NCI-H446 (cell line): ENCODE measurements at places on chromosomes 6 and 20.

DNA sequence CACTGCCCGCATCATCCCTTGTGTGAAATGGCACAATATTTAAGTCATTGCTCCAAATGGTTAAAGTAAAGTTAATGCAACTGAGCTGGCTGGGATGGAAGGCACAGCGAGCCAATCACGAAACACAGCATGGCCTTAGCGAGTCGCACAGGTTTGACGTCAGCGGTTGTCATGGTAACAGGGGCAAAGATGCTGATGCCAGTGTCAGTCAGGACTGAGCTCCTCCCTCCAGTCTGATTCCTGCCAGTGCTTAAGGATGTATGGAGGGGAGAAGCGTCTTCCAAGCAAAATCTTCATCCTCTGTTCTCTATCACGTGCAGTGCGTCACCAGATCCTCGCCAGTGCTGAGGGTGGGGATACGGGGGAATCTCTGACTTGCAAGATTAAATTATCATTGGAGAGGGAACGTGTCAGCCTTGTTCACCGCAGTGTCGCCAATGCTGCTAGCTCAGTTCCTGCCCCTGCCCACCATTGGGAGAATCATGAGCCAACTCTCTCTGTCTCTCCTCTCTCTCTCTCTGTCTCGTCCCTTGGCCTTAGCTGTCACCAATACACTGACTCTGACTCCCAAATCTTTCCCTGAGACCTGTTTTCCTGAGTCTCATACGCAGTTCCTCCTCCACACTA lies 24.5 kb downstream of the TSPYL4 start:
- peak; percentile 8 for DNase-seq

GRCh38 chr6:165647041-165647440 lies 16.0 kb downstream of the PDE10A start:
- no peak for DNase-seq

GRCh38 chr6:159649441-159649840 lies 43.6 kb downstream of the SOD2 start:
- no peak for DNase-seq

GRCh38 chr6:160871320-160871719 lies 120.2 kb upstream of the MAP3K4 start:
- DNase-seq, result no peak

GRCh38 chr20:63496596-63497120 lies 2.2 kb downstream of the EEF1A2 start:
- DNase-seq, result no peak

GRCh38 chr6:161188547-161189465 lies 85.1 kb downstream of the AGPAT4 start:
- DNase-seq, result no peak

- no peak for DNase-seq
Measured at GRCh38 chr6:57283911-57284455, 33.4 kb upstream of the PRIM2 start.

DNA sequence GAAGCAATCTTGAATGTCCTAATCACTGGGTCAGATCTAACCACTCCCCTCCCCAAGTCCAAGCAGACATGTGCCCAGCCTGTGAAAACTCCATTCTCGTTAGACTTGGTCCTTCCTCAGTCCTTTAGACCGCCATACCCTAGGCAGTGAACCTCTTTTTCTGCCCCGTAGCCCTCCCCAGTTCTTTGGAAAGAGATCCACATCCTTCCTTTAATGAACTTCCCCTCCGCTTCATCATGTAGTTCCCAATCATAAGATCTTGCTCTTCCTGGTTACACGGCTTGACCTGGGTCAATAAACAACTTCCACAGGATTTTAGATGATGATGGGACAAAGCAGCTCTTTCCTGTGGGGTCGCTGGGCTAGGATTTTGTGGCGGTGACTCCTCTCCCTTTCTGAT lies 9.6 kb downstream of the AHCY start:
- DNase-seq, result no peak

DNA sequence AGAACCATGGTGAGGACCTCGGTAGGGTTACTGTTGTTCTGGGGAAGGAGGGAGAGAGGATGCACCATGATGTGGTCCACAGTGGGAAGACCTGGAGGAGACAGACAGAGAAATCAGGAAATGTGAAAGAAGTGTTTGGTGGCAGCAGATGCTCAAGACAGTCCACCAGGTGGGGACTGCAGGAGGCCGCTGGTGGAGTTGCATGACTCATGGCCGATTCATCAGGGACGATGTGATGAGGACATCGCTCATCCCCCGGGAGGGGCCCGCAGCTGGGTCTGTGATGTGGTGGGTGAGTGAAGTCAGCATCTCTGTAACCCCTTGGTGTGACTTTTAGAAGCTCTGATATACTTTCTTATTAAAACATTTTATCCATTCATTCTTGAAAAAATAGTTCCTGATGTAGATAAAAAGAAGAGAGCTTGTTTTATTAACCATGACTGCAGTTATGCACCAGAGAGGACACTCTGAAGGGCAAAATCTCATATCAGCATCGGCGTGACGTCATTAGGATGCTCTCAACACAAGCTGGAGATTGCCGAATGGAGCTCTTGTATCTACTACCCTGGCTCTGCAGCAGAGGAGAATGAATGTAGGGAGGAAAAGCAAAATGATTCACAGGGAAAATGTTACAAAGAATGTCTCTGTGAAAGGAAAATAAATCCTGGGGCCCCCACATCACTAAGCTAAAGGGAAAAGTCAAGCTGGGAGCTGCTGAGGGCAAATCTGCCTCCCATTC lies 71.2 kb downstream of the RAMACL start:
- no peak for DNase-seq

GRCh38 chr6:146950351-146950835 lies 253.8 kb upstream of the STXBP5 start:
- no peak for DNase-seq

- no peak for DNase-seq
Measured at GRCh38 chr6:36688063-36688738, 9.4 kb upstream of the RAB44 start.

- no peak for DNase-seq
Measured at GRCh38 chr6:12291839-12292604, 1.9 kb downstream of the EDN1 start.

- no peak for DNase-seq
Measured at GRCh38 chr6:40022867-40023266, 88.6 kb upstream of the MOCS1 start.

DNA sequence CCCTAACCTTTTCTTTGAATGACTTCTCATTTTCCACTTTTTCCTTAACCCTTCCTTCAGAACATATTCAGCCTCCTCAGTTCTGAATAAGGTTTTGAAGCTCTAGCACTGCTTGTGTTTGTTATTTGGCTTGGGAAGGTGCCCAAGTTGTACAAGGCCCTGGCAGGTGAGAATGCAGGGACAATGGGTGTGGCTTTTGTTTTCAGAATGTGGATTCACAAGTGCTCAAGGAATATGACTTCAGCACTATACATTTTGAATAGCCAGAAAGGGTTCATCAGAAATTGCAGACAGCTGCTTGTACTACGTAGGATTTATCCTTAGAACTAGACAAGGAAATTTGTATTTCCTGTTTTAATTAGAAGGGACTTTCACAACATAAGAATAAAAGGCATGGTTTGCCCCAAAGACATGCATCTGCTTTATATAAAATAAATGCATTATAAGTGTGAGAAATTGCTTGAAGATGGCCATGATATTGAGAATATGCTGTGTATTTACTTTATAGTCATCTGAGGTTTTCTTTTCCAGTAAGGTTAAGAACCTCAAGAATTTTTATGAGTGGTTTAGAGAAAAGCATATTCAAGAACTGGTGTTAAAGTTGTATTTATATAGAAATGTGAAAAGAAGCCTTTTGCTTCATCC lies 29.3 kb upstream of the PRDM1 start:
- no peak for DNase-seq
